Stimulated activated CD4-positive, alpha-beta T cell treated with anti-CD3 and anti-CD28 coated beads, Interleukin-2, amount 100 ng/mL, for 24 hours (primary cell): ENCODE measurements at places on chromosomes 12 and 14.

DNA sequence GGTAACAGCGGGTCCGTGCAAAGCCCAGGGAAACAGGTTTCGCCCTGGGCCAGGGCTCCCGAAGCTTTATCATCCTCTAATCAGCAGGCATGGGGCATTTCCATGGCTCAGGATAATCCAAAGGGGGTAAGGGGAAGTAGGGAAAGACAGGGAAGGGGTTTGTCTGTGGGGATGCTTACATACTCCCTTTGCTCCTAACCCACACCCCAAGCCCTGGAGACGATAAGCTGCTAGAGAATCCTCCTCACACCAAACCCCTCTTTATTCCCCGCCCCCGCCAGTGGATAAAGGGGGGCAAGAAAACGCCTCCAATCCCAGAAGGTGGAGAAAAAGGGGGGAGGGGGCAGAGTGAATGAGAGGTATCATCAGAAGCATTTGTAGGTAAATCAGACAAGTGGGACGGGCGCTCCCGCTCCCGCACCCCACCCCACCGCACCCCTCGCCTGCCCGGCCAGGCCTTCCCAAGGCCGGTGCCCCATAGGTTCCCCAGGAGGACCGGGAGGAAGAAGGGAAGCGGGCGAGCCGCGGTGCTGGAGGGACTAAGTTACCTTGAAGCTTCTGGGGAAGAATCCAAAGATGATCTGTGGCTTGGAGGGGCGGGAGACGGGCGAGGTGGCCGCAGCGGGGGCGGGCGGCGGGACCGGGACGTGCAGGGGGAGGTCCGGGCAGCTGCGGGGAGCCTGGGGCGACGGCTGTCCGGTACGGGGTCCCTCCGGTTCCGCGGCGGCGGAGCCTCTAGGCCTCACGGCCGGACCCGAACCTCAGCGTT lies 762 bp downstream of the PPP2R5E start:
- peak; percentile 17 for DNase-seq

- no peak for DNase-seq
These were observed 9.2 kb upstream of the ALDH2 start for GRCh38 chr12:111757361-111758119.

DNA sequence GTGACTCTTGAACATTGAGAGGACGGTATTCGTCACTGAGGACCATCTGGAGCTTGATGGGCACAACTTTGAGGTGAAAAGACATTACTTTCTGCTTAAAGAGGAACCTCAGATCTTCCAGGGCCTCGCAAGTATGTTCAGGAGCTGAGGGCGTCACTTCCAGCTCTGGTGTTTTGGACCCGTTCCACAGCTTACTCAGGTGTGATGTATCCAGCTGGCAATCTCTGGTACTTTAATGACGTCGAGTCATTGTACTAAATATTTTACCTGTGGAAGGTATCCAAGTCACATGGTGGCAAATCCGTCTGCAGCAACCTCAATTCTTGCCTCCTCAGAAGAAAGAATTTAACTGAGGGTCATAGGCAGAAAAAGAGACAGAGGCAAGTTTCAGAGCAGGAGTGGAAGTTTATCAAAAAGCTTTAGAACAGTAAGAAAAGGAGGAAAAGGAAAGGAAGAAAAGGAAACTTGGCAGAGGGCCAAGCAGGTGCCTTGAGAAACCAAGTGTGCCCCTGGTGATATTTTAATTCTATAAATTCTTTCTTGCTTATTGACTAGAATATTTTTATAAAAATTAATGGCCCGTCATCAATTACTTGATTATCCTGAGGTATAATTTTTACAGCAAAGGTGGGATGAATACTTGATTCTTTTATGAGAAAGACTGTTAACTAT lies 250.6 kb downstream of the AEBP2 start:
- DNase-seq = no peak

DNA sequence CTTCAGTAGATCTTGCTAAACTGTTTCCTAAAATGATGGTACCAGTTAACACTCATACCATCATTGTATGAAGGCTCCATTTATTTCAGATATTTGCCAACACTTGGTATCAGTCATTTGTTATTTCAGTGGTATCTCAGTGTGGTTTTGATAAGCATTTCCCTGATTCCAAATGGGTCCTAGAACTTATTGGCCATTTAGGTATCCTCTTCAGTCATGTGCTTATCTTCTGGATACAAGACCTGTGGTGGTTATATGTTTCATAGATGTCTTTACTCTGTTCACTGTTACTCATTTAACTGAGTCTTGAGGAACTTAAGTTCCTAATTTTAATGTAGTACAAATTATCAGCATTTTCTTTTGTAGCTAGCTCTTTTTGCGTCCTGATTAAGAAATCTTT lies 13.5 kb downstream of the SINHCAF start:
- DNase-seq = no peak

DNA sequence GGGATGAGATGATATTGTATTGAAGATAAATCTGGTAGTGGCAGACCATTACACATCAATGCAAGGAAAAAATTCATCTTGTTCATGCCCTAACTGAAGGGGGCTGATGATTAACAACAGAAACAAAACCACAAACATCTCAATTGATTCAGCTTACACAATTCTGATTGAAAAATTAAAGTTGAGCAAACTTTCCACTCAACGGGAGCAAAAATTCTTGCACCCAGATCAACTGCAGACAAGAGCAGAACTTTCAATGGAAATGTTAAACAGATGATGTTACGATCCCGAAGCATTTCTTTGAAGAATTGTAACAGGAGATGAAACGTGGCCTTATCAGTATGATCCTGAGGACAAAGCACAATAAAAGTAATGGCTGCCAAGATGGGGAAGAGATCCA lies 172.4 kb upstream of the SOX5 start:
- DNase-seq = no peak

DNA sequence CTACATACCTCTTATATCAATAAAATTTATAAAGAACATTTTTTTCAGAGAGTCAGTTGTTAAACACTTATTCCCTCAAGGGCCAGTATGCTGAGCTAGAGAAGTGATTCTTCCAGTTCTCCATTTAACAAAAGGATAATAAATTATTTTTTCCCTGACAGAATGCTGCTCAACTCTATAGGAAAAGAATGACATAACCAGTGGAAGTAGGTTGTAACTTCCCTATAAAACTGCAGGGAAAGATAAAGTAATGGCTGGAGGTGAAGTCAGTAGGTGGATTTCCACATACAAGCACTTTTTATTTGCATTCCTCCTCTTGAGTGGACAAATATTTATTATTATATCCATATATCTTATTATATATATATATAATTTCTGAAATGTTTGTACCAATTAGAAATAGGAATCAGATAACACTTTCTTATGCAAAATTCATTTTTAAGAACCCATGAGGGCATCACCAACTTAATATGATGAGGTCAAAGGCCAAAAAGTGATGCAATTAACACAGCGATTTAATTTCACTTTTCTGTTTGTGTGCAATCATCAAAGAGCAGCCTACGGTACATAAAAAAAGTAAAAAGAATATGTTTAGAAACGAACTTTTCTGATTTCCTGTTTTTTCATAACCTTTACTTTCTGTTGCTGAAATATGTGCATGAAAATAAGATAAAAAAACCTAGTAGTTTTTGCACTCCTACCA lies 175.3 kb downstream of the PRKD1 start:
- DNase-seq = no peak

DNA sequence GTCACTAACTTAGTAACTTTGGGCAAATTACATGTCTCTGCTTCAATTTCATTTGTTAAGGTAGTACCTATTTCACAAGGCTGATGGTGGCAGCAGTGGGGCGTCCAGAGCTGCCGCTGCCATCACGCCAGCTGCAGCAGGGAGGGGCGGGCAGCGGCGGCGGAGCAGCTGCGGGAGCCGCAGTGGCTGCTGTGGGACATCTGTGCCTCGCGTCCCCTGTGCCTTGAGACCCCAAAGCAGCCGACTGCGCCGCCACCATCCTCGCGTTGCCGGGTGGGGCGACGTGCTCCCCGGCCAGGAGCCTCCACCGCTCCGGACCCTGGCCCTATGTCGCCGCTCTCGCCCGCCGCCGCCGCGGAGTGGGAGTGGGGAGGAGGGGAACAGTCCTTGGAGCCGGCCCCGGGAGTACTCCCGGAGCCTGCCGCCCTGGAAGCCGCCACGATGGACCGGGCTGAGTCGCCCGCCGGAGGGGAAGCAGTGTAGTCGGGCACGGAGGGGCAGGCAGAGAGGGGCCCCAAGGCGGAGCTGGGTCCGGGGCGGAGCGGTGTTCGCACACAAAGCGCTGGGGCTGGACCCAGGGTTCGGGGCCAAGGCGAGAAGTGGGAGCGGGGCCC lies 51.4 kb downstream of the A2M start:
- DNase-seq = peak; percentile 52

- no peak for DNase-seq
These were observed 83.9 kb downstream of the STXBP6 start for GRCh38 chr14:24965934-24966578.

GRCh38 chr14:95915330-95915729 lies 38.7 kb downstream of the TUNAR start:
- no peak for DNase-seq
